ENCODE measurements at places on chromosomes 1 and 21.

GRCh38 chr1:54774820-54775498 lies 10.6 kb upstream of the PARS2 start:
- no peak for DNase-seq

GRCh38 chr1:221100611-221101010 lies 221.4 kb downstream of the HLX start:
- no peak for DNase-seq

DNA sequence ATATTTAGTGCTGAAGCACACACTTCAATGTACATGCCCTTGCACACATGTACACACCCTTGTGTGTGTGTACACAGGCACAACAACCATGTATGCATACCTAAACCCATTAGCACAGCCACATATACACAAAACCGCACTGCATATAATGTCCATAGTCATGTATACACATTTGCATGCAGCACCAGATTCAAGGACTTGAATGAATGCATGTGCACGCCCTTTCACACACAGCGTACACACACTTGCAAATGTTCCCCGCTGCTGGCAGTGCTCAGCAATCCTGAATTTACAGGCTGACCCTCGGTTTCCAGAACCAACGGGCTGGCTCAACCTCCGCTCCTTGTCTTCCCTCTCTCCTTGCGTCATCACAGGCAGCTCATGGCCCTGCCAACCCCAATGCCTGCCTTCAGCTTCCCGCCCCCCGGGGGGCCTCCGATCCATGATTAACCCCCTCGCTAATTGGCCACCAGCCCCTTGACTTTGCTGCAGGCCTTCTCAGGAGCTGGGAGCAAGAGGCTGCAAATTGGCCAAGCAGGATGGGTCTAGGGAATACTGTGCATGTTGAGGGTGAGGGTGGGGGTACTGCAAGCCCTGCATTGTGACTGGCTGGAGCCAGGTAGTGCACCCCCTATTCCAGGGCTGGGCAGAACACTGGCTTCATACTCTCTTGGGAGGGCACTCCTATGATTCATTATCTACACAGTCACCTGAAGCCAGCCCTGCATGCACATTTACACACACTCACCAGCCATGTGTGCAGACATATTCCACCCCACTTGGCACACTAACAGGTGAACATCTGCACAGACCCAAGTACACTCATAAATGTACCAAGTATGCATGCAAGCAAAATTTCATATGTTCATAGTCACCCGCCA lies 7.9 kb downstream of the GPR3 start:
- DNase-seq, result no peak

DNA sequence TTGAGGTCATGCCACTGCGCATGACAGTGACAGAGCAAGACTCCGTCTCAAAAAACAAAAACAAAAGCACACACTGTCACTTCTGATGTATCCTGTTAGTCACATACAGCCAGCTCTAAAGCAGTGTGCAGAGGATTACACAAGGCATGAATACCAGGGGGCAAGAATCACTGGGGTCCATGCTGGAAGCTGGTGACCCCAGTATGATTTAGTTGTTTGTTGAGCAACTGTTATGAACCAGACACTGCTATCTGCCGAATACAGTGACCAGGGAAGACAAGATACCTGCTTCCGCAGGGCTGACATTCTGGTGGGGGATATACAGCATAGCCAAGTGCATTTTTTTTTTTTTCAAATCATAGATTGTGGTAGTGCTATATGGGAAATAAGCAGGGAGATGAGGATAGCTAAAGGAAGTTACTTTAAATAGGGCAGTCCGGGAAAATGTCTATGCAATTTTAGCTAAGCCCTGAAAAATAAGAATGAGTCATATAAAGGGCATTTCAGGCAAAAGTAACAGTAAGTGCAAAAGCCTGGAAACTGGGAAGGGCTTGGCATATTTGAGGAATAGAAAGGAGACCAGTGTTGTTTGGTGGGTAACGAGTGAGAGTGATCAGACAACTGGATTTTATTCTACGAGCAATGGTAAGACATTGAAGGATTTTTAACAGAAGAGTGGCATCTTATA lies 69.7 kb downstream of the ADSS2 start:
- DNase-seq, result no peak

- DNase-seq, result no peak
These were observed 5.5 kb downstream of the RCC2 start for GRCh38 chr1:17434016-17434415.

- no peak for DNase-seq
These were observed 26.3 kb upstream of the PIGC start for GRCh38 chr1:172470149-172470548.

DNA sequence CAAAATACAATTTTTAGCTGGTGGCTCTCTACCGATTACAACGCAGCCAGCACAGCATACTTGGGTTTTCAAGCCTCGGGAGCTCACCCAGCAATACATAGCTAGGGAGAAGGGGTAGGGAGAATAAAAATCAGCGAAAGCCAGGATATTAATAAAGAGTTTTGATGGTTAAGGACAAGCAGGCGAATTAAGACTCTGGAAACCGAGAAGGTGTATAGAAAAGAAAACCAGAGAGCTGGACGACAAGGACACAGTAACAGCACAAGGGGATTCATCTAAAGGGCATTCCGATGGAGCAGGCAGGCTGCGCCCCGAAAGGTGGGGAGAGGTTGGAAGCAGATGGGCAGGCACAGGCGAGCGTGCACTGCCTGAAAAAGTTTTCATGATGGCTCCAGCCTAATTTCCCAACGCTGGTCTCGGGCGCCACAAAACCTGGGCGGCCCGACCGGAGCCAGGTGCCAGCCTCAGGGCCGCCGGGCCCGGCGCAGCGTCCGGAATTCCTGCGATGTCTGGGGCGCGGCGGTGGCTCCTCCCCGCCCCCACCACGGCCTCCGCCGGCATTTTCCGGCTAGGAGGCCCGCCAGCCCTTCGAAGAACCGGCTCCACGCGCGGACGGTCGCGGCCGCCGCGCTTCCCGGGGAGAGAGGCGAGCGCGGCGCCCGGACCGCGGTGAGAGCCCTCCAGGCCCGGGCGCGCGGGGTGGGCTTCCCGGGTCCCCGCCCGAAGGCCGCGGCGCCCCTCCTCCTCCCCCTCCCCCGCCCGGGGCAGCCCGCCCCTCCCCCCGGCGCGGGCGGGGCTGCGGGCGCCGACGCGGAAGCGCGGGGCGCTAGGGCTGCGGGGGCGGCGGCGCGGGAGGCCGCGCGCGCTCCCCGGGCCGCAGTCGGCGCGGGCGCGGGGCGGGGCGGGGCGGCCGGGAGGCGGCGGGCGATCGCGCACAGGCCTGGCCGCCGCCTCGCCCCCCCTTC lies 774 bp upstream of the DYRK1A start:
- peak; percentile 58 for DNase-seq

DNA sequence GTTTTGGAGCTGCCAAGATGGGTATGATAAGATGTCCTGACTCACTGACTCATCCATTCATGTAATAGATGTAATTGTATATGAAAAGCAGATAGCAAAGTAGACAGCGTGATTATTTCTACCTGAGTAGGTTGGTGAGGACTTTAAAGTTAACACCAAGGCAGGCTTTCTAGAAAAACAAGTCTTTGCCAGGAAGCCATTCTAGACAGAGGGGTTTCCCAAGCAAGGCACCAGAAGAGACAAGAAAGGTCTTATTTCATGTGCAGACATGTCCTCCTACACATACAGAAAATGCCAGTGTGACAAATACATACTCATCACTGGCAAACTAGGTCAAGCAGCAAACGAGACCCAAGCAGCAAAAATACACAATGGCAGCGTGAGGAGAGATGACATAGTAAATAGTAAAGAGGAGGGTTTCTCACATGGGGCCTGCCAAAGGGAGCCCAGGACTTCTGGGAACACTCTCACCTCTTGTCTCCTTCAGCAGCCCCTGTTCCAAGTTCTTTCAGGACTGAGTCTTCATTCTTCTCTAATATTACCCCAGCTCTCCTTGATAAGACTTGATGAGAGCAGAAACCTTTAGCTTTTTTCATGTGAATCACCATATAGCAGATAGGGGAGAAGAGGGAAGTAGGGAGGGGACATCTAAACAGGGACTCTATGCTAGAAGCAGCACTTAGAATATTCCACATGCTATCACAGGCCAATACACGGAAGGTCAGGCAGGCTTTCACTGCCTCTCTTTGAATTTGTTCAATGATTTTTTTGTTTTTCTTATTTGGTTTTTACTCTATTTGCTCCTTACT lies 114.6 kb upstream of the ATP1B1 start:
- no peak for DNase-seq

GRCh38 chr1:241751524-241751923 lies 96.5 kb upstream of the EXO1 start:
- DNase-seq, result no peak

GRCh38 chr1:201155354-201155753 lies 1.1 kb upstream of the TMEM9 start:
- no peak for DNase-seq

GRCh38 chr1:204511366-204511765 lies 4.8 kb upstream of the MDM4 start:
- no peak for DNase-seq

DNA sequence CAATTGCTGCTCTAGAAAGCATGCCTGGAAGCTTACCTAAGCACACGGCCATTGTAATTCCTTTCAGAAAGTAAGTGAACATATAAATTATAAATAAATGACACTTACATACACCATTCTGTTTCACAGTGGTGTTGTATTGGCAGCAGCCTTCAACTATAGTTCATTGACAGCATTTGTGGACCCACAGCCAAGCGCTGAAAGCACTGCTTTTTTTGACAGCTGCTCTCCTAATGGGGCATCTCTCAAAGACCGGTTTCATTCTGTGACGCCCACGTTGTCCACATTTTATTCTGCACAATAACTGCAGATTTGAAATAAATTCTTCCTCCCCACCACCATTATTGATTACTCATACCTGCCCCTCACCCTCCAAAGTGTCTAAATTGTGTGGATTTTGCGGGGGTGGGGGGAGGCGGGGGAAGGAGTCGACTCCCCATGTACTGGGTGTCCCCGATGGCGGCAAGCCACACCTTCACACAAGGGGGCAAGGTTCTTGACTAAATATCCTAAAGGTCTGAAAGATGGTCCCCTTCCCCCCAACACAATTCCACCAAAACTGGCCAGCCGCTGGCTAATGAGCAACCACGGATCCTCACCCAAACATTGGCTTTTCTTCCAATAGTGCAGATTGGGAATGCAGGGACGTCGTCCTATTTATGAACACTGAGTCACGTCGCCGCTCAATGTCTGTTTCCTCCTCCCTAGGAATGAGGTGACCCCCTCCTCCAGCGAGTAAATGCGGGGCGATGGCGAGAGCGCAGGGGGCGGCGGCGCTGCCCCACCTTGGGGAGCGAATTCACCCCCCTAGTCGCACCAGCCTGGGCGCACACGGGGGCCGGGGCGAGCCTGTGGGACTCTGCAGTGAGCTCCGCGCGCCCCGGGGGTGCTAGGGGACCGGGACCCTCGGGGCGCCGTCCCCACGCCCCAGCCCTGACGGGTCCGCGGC lies 960 bp downstream of the RCAN1 start:
- no peak for DNase-seq

GRCh38 chr1:43708002-43708410 lies 670 bp downstream of the ST3GAL3 start:
- peak; percentile 10 for DNase-seq

GRCh38 chr1:27475720-27476119 lies 14.2 kb downstream of the WASF2 start:
- no peak for DNase-seq

DNA sequence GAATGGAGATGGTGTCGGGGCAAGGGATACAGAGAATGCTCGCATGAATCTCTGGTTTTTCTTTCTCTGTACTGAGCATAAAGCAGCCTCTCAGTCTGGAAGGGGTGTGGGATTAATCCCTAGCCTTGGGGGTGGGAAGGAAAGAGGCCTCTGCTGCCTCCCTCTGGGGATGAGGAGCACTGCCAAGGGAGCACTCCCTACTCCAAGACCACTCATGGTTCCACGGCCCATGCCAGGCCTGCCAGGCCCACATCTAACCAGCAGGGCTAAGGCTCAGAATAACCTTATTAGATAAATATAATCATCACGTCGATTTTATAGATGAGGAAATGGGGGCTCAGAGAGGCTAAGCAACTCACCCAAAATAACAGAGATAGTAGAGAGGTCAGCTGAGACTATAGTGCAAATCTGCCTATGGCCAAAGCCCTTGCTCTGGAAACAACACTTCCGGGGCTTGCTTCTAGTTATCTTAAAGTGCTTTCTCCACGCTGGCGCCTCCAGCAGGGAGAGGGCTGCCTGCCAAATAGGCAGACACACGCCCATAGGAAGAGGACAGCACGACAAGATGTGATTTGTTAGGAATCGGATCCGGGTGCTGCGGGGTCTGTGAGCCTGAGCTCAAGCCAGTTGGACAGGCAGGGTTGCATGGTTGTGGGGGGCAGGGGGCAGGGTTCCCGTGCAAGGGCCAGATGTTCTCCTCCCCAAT lies 522 bp downstream of the TEX35 start:
- no peak for DNase-seq

GRCh38 chr1:111904478-111905218 lies 84.8 kb downstream of the KCND3 start:
- no peak for DNase-seq

- no peak for DNase-seq
These were observed 167.5 kb upstream of the CAMK1G start for GRCh38 chr1:209416039-209416438.

DNA sequence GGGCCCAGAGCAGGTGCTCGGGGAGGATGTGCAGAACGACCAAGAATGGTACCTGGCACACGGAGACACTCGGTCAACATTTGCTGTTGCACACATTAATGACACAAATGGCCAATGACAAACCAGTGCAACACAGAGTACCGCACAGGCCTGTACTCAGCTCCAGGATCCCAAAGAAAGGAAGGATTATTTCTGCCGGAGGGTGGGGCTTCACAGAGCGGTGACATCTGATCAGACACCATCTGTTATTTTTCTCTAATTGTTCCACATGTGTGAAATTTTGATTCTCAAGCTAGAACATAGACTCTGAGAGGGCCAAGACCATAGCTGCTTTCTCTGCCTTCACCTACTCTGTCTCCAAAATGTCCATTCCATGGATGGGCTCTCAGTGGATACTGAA lies 100.4 kb downstream of the MRPL37 start:
- DNase-seq, result no peak

DNA sequence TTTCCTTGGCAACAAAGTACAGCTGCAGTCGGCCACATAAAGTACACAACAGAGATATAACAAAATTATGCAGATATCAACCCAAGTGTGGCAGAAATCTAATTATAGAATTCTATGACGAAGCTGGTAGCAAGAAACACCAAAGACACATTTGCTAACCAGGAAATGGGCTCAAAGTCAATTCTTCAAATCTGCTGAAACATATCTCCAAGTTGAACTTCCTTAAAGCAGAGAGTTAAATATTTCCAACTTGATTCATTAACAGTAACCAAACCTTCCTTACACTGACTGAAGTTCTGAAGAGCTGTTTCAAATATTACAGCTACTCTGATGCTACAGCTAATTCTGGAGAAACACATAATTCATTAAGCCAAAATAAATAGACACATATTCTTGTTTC lies 67.6 kb upstream of the SDC3 start:
- no peak for DNase-seq

DNA sequence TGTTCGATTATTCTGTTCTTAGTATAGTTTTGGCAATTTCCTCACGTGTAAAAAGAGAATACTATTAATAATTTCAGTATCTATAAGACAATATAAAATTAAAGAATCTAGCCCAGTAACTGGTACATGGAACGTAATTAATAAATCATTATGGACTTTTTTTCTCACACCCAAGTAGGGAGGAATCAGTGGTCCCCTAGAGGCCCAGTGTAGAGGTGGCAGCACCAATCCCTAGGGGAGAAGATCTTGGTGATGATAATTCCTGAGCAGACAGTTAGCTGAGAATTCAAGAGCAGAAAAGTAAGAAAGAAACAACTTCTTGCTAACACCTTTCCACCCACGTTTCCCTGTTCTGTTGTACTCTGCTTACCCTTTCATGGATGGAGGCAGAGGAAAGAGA lies 19.7 kb upstream of the SELE start:
- no peak for DNase-seq

- DNase-seq, result no peak
These were observed 78.8 kb downstream of the CEP350 start for GRCh38 chr1:180033390-180033789.
